SHP77 treated with DMSO at 0.1 percent for 48 hours (cell line): ENCODE measurements at places on chromosomes 13 and 19.

GRCh38 chr13:78022164-78022877 lies 103.7 kb upstream of the EDNRB start:
- DNase-seq = no peak

DNA sequence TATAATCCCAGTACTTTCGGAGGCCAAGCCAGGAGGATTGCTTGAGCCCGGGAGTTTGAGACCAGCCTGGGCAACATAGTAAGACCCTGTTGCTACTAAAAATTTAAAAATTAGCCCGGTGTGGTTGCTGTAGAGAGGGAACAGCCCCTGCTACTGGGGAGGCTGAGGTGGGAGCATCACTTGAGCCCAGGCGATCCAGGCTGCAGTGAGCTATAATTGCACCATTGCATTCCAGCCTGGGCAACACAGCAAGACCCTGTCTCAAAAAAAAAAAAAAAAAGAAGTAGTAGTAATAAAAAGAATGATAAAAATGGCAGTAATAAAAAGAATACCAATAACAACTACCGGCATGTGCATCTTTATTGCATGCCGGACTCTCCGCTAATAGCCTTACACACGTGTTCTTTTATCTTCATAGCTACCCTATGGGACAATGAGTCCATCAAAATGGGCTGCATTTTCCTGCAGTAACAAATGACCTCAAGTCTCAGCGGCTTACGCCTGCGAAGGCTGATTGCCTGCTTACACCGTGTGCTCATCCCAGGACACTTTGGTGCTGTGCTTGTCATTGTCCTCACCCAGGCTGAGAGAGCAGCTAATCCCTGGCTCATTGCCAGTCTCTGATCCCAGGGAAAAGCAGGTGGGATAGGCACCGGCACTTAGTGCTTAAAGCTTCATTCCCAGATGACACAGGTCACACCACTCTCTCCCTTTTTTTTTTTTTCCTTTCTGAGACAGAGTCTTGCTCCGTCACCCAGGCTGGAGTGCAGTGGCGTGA lies 14.4 kb upstream of the SYCN start:
- DNase-seq = peak; percentile 3

DNA sequence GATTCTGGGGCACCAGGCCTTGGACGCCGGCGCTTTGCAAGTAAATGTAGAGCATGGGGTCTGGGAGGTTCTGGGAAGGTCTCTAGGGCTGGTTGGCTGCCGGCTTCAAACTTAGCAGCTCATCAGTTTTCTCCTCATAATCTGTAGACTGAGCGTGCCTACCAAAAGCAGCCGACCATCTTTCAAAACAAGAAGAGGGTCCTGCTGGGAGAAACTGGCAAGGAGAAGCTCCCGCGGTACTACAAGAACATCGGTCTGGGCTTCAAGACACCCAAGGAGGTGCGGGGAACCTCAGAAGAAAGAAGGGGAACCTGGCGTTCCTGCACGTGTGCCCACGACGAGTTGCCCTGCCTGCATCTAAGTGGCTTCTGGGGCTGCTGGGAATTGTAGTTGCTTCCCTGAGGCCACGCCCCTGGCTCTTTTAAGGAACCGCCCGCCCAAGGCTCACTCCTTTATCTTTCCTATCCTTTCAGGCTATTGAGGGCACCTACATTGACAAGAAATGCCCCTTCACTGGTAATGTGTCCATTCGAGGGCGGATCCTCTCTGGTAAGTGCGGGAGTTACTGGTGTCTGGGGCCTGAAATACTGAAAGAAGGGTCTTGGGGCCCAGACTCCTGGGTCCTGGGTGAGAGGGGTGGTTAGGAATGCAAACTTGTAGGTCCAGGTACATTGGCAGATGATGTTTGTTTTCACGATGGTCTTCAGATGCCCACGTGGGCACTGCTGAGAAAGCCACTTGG lies 984 bp downstream of the RPS11 start:
- DNase-seq = no peak

- DNase-seq = no peak
Measured at GRCh38 chr13:72050251-72050650, 183.2 kb upstream of the DACH1 start.

DNA sequence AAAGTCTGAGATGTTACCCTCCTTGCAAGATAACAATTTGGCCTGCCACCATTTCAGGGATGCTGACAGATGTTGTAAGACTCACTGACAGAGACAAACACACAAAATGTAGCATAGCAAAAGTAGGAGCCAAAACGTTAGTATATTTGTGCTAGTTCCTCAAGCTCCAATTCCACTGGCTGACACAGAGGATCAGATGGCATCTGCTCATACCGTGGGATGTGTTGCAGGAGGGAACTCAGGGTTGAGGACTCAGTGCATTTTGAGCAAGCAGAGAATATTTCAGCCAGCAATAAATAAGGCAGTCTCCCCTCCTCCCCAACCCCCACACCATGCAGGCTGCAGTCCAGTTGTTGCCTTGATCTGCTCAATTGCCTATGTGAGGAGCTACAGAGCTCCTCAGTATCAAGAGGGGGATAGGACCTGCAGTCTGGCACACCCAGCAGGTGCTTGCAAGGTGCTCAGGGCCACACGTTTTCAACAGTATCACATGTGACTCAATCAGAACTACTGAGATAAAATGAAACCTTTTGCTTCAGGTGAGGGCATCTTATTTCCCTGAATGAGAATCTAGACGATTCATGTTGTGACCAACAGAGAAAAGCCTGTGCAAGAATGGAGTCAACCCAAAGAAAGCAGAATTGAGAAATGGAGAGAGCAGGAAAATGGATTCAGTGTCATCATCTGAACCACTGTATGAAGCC lies 23.6 kb upstream of the LRCH1 start:
- no peak for DNase-seq

- no peak for DNase-seq
Measured at GRCh38 chr19:5652261-5652660, 28.1 kb downstream of the MICOS13 start.

- DNase-seq = no peak
Measured at GRCh38 chr13:49441312-49441711, 2.6 kb downstream of the CAB39L start.

GRCh38 chr13:82687884-82688283 lies 1194.4 kb downstream of the SLITRK1 start:
- DNase-seq = no peak

- DNase-seq = no peak
Measured at GRCh38 chr13:77946522-77946921, 27.9 kb upstream of the EDNRB start.
